Left kidney (tissue), 8 donors: ENCODE measurements at places on chromosomes 6 and 20.
A peak's percentile ranks its signal among the peaks of the same experiment; 100 is the strongest.

- peak; percentile 48 for DNase-seq
Measured at GRCh38 chr6:161586887-161587286, 313.0 kb upstream of the AGPAT4 start.

GRCh38 chr20:47191956-47192355 is 164.5 kb downstream of the ZMYND8 start:
- no peak for DNase-seq

GRCh38 chr6:127190552-127190951 is 72.1 kb downstream of the RSPO3 start:
- DNase-seq: no peak

DNA sequence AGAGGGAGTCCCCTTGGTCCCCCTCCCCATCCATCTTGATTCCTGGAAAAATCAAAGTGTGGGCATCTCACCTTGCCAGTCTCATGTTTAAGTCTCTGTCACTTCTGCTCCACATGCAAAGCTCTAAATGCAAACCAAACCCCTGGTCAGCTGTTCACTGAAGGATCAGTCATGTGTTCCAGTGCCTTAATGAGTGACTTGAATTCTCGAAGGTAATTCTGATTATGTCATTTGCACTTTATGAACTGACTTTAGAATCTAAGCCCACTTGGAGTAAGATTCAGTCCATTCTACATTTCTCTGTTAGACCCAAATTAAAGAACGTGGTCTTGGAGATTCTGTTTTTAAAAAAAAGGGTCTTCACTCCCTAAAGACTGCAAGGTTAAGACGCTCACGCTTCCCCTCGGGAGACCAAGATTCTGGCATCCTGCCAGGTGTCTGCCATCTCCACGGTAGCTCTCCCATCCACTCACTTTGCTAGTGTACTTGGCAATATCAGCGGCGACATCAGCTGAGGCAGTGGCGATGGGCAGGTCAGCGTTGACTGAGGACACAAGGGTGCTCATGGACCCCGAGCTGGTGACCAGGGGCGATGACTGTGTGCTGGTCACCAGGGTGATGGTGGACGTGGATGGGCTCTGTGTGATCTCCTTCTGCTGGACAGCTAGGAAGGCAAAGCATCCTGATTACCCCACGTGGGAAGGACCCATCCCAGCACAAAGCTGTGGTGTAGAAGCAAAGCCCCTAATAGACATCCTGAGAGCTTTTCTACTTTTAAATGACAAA is 120.5 kb downstream of the ZMYND8 start:
- no peak for DNase-seq

DNA sequence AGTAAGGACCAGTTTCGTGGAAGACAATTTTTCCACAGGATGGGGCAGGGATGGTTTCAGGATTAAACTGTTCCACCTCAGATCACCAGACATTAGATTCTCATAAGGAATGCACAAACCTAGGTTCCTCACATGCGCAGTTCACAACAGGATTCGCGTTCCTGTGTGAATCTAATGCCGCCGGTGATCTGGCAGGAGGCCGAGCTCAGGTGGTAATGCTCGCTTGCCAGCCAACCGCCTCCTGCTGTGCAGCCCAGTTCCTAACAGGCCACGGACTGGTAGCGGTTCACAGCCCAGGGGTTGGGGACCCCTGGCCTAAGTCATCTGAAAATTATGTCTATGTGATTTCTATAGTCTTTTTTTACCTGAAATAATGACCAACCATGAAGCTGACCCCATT is 217.5 kb downstream of the TMEM200A start:
- no peak for DNase-seq

DNA sequence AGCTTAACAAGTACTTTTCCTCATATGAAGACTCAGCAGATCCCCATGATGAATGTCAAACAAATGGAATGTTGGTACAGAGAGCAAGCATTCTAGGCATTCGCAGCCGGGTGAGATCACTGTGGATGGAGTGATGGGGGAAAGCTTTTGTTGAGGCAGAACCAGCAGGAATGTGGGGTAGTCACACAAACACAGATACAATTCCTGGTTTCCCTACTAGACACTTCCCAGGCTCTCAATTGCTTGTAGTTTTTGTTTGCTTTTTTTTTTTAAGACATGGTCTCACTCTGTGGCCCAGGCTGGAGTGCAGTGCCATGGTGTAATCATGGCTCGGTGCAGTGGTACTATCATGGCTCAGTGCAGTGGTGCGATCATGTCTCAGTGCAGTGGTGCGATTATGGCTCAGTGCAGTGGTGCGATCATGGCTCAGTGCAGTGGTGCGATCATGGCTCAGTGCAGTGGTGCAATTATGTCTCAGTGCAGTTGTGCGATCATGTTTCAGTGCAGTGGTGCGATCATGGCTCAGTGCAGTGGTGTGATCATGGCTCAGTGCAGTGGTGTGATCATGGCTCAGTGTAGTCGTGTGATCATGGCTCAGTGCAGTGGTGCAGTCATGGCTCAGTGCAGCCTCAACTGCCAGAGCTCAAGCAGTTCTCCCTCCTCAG is 15.4 kb upstream of the IER3 start:
- DNase-seq: no peak

DNA sequence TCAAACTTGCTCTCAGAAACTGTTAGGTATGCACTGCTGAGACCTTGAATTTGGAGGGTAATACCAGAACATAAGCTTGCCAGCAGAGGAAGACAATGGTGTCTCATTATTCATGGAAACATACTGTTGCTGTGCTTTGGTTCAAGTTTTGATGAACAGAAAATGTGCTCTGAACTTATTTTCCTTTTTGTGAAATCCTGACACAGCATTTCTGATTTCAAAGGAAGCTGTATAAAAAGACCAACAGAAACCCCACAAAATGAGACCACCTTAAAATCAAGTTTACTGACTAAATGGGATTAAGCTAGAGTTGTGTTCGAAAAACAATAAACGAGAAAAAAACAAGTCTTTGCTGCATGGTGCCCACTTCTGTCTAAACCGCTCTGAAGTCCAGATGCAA is 70.3 kb downstream of the PRDM1 start:
- no peak for DNase-seq

GRCh38 chr20:3646067-3646440 is 17.1 kb downstream of the GFRA4 start:
- DNase-seq: no peak

DNA sequence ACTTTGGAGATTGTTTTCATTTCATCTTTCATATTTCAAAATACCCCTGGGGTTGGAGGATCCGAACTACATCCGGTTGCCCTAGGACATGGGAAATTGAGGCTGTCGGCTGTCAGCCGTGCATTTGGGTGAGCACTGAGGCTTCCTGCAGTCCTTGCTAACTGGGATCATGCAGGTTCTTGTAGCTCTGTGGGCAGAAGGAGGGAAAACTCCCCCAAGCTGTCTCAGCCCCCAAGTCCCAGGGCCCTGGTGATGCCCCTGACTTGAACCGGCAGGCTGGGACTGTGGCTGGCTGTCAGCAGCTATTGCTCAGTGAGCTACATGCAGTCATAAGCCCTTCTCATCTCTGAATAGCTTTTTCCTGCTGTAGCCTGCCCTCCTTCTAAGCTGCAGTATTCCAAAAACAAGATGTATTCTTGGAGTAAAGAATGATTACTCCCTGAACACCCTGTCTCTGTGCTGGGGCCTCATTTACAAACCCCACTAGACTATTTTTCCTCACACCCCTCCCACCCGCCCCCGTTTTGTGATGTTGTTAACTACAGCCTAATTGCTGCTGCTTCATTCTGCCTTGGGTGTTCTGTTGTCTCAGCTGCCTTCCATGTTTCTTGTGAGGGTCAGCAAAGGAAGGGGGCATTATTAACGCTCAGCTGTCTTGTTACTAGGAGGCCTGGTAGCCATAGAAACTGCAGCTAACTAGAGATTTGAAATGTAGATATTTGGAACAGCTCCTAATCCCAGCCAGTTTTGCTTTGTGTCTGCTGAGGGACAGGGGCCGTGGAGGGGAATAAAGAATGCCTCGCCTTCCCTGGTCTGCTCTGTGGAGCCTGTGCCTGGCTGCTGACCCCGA is 18.1 kb downstream of the MTRES1 start:
- peak; percentile 63 for DNase-seq

GRCh38 chr6:33546766-33547165 is 33.3 kb downstream of the BAK1 start:
- DNase-seq: no peak

DNA sequence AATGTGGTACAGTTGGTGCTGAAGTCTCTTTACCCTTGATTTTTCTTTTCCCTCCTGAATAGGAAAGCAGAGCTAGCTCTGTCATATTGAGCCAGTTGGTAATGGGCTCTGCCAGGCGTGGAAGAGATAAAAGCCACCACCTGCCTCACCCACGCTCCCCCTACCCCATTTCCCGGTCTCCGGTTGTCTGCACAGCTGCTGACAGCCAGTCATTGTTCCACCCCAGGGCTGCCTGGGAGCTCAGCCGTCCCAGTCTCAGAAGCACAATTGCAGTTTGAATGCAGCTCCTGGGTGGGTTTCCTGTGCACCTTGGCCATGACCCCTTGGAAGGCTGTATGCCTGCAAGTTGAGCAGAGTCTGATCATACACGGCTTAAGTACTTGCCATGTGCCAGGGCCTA is 675.2 kb upstream of the FLRT3 start:
- peak; percentile 38 for DNase-seq

- DNase-seq: no peak
Measured at GRCh38 chr6:157679605-157680580, 143.2 kb upstream of the SNX9 start.

DNA sequence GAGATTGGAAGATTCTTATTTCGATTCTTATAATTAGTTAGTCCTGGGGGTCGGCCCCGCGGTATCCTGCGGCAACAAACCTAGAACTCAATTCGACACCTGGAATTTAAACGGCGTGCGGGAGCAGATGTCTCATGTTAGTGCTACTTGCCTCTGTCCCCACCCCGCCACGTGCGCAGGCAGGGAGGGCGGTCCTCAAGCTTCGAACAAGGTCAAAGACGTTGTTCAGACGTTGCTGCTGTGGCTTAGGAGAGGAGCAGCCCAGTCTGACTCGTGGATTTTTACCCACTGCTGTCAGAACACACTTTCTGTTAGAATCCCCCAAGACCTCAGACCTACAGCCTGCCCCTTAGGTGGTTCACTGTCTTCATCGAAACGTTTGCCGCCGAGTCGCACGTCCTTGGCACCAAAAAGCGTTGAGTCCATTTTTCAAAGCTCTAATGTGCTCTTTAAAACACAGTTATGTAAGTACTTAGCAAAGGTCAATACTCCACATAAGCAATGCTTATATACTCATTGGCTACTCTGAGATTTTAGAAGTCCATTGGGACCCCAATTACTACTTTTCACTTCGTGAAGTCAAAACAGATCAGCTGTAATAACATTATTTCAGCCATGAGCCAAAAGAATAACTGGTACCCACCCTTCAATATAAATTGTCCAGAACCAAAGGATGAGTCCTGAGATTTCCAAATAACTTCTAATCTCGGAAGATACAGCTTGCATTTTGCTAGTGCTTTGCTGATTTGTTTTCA is 2.7 kb upstream of the C6orf62 start:
- DNase-seq: no peak

DNA sequence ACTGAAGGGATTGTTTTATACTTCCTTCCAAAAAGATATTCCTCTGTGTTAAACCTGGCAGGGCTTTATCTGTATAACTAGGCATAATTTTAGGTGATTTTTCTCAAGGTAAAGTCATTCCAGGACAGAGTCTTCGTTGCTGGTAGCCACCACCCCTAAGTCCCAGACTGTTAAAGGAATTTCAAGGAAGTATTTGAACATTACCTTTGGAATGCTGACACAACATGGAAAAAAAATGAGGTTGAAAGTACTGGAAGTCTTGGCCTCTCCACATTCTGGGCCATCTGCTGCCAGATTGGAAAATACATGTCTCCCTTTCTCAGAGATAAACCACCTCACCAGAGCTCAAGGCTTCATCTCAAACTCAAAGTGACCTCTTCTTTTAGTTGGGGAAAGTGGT is 27.0 kb upstream of the ETV7 start:
- DNase-seq: no peak

GRCh38 chr6:82166493-82166892 is 81.1 kb downstream of the IBTK start:
- DNase-seq: no peak

DNA sequence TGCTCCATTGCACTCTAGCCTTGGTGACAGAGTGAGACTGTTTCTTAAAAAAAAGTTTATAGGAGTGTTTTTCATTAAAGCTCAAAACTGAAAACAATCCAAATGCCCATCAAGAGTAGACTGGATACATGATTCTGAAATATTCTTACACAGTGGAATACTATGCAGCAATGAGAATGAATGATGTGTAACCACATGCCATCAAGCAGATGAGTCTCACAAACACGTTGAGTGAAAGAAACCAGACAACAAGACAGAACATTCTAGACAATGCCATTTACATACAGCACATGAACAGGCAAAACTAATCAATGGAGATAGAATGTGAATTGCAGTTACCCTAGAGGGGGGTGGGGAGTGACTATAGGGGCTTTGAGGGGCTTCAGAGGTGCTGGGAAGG is 72.4 kb downstream of the TOX2 start:
- DNase-seq: no peak

GRCh38 chr6:47483516-47483852 is 5.9 kb downstream of the CD2AP start:
- DNase-seq: no peak

GRCh38 chr6:125220712-125221111 is 67.1 kb downstream of the TPD52L1 start:
- DNase-seq: no peak

- DNase-seq: peak; percentile 22
Measured at GRCh38 chr6:10033223-10033829, 381.5 kb downstream of the TFAP2A start.

DNA sequence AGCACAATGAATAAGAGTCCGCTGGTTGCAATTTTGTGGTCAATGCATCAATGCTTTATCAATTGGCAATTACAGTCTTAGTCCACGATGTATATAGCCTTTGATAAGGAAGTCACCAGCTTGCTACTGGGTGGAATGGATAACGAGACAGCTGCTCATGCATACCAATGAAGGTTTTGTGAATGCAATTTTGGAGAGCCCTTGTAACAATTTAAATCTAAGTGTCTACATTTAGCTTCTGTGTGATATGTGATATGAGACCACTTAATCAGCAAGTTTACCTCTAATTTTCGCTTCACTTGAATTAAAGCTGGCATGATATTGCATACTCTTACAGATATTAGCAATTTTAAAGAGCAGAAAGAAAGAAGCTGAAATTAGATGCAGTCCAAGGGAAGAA is 543.9 kb downstream of the RNF144B start:
- DNase-seq: no peak

- no peak for DNase-seq
Measured at GRCh38 chr6:1091900-1092299, 220.0 kb upstream of the FOXQ1 start.

- DNase-seq: no peak
Measured at GRCh38 chr20:44040202-44040915, 125.7 kb downstream of the TOX2 start.

GRCh38 chr6:4543596-4543995 is 232.6 kb upstream of the CDYL start:
- no peak for DNase-seq

- DNase-seq: peak; percentile 61
Measured at GRCh38 chr6:43172104-43173007, 1.3 kb downstream of the SRF start.

GRCh38 chr6:154448448-154449096 is 61.9 kb downstream of the CNKSR3 start:
- peak; percentile 45 for DNase-seq

- no peak for DNase-seq
Measured at GRCh38 chr20:44967207-44967807, 995 bp downstream of the STK4 start.
